Nephron progenitor cell (in vitro differentiated cells): ENCODE measurements at places on chromosomes 4 and X.

GRCh38 chr4:23717528-23718248 is 172.2 kb downstream of the PPARGC1A start:
- DNase-seq: no peak

- no peak for DNase-seq
Observed at GRCh38 chrX:135625995-135626394, 87.4 kb upstream of the CT45A1 start.

DNA sequence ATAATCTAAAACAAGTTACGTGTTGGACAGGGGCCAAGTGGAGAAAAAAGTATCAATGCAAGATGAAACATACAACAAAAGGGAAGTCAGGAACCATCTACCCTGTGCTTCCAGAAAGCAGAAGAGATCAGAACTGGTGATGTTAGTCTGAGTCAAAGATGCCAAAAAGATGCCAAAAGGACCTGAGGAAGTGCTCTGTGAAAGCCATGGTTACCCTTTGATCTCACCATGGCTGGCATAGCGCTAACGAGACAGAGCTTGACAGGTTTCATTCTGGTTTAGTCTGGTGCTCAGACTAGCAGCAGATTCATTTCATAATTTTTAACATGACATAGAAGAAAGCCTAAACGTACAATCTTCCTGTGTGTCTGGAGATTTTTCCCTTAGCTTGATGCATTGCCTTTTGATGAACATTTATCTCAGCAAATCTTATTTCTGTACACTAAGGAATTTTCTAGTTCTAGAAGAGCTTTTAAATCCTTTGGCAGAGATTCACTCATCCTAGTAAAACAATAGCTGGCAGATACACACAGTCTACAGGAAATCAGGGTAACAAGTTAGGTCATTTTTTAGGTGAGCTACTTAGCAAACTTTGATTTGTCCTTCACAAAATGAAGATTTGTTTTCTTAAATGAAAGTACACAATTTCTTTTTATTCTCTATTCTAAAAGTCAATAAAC is 87.7 kb downstream of the COL25A1 start:
- no peak for DNase-seq

DNA sequence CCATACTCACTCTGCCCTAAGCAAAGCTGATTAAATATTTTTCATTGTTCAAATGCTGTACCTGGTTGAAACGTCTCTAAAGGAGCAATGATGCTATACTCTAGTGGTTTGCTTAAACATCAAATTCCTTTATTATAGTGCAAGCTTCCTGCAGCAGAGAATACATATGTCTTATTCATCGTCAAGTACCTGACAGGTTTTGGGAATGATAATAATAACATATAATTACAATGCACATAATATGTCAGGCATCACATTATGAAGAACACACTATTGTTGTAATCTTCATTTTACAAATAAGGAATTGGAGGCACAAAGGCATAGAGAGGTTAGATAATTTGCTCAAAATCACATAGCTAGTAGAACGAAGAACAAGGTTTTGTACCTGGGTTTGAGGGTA is 151.6 kb downstream of the GRIA2 start:
- DNase-seq: no peak

DNA sequence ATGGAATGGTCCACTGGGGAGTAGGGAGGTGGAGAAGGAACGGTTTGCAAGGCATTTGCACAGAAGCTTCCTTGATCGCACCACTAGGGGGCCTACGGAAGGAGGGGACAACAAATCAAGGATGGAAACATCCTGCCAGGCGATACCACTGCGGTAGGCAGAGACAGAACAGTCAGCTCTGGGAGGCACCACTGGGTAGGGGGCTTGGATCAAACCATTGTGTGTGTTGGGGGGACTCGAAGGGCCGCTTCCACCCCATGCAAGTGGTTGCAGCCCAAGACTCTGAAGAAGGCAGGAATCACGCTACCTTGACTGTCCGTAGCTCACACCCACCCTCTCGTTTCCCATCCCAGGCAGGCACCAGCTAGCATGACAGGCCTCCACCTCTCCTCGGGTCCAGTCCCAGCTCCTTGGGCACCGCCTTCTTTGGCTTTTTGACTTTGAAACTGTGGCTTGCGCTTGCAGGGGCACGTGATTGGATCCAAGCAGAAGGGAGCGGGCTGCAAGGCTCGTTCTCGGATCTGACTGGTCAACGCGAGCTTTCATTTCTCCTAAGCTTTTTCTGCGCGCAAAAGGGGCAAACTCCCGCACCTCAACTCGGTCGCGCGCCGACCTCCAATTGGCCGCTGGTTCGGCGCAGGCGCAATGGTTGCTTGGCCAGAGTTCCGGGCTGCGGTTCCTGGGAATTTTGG is 28.4 kb downstream of the GAGE1 start:
- DNase-seq: peak; percentile 3

DNA sequence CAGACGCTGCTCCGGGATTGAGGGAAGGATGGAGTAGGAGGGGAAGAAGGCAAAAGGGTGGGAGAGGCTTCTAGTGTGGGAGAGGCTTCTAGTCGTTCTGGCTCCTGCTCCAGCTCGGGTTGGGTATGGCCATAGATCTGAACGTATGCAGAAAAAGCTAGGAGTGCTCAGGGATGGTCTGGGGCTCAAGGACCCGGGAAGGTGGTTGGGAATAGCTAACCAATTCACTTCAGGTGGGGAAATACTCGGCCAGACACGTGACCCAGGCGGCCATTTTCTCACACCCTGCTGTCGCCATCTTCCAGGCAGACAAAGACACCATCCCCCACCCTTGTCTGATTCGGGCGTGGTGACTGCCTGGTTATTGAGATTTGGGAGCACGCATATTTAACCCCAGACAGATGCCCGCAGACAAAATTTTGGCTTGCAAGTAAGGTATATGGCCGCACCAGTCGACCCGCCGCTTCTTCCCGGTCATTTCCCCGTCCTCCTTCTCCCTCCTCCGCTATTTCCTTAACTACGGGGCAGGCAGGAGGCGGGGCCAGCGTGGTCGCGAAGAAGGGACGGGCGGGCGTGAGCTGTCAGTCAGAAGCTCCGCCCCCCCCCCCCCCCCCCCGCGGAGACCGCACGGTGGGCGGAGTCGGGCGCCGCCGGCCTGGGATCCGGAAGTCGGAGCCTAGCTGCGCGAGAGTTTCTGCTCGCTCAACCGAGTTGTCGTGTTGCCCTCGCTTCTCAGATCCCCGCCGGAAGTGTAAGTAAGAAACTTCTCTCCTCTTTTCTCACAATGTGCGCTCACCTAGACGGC is at the start of gene GNL3L:
GNL3L (plus strand) TSS at position 668 of the 805 bp plus-strand sequence. CDS start 2,348 bp downstream, outside the sequence.
- DNase-seq: peak; percentile 76

DNA sequence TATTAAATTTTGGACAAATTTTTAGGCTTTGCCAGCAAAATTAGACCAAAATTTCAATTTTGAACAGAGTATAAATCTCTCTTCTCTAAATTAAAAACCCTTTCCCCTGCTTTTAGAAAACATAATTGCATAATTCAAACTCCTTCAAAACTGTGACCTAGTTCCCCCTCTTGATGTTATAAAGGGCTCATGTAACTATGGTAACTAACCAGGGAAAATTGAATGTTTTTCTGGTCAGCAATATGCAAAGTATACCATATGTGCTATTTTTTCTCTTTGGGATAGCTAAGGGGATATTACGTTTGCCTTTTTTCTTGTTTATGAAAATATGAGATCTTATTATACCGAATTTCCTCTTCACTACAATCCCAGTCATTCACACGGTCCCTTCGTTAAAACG is 5.1 kb upstream of the ING2 start:
- DNase-seq: no peak

GRCh38 chrX:24242649-24243175 is 71.2 kb downstream of the SUPT20HL2 start:
- DNase-seq: no peak

DNA sequence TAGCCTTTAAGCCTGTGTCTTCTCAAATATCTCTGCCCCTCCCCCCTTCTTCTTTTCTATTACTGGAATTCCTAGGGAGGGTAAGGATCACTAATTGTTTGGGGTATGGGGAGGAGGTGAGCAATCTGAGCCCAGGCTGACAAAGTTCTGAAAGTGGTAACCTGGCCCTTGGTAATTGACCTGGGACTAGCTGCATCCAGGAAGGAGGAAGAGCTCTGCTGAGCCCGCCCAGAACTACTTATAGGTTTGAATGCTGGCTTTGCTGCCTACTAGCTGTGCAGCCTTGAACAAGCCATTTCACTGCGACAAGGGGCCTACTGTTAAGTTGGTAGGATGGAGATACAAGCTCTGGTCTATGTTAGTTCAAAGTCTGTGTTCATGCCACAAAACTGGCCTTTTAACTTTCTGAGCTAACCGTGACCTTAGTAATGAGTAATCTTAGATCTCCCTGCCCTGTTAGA is 37.8 kb downstream of the DGKK start:
- peak; percentile 11 for DNase-seq
